Non-pigmented ciliary epithelial cell (primary cell): ENCODE measurements at places on chromosomes 16 and 17.

GRCh38 chr16:66524601-66525164 lies 25.2 kb downstream of the TK2 start:
- DNase-seq: no peak

DNA sequence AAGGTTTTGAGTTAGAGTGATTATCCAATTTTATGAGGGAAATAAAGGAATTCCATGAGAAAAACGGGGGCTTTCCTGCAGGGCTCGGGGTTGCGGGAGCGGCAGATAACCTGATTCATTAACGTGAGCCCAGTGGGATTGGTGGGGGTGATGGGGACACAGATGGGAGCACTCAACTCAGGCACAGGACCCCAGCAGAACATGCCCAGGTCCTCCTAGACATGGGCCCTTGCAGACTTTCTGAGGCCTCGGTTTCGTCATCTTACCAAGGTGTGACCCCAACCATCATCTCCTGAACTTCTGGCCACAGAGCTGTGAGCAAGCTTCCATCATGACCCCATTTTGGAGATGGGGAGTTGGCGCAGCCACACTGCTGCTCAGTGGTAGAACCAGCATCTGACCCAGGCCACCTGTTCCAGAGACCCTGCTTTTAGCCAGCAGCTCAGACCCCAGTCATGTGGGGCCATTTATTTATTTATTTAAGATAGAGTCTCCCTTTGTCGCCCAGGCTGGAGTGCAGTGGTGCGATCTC lies 22.3 kb downstream of the CARHSP1 start:
- DNase-seq: no peak

DNA sequence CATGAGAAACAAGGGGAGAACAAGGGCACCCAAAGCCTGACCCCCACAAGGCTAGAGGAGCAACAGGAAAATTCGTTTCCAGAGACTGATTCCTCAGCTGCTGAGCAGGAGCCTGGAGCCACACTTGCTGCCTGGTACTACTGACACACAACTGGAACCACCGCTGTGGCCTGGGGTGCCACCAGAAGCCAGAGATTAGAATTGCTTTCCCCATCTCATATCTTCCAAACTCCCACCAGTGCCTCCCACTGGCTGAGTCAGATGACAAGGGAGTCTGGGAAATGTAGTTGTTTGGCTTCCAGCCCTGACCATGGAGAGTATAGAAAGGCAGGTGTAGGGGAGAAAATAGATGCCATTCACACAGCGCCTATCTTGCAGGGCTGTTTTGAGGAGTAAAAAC lies 4.1 kb upstream of the TMEM11 start:
- DNase-seq: no peak

- DNase-seq: no peak
These were observed 165.9 kb upstream of the CHMP6 start for GRCh38 chr17:80825471-80826345.

GRCh38 chr17:14922411-14922810 lies 342.7 kb downstream of the PMP22 start:
- DNase-seq: no peak

DNA sequence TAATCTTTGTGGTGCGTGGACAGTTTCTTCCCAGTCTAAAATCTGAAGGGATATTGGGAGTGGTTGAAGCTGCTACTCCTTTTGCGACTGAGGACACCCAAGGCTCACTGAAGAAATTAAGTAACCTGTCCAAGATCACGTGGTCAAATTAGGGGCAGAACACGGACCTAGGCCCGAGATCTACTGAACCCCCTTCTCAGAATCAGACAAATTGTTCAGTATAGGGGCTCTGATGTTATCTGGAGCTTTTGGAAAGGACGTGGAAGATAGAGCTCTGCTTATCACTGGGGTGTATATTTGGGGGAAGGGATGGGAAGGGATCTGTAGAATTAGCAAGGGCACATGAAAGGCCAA lies 857 bp downstream of the TANGO6 start:
- DNase-seq: no peak

DNA sequence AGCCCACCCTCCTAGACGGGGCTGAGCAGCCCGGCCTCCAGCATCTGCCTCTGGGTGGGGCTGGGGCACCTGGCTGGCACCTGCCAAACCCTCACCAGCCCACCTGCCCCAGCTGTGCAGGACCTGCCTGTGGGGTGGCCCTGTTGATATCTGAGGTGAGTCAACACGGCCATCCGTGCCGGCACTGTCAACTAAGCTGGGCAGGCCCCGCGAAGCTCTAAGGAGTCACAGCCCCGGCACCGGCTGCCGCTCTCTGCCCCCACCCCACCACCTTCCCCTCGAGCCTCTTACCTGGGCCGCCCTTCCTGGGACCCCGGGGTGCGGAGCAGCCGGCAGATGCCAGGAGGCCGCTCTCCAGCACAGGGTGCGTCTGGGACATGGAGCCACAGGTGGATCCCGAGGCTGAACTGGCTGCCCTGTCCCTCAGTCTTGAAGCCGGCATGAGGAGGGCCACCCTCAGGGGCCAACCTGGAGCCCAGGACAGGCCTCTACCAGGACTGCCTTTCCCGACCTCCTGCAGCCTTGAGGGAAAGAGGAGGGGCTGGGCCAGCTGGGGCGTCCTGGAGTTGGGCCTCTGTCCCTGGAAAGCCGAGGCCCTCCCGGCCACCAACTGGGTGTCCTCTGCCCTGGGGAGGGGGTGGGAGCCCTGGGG lies 515 bp downstream of the CBFA2T3 start:
- DNase-seq: no peak

GRCh38 chr16:78535098-78535497 lies 435.6 kb downstream of the WWOX start:
- no peak for DNase-seq

GRCh38 chr16:68072038-68072695 lies 13.0 kb upstream of the NFATC3 start:
- DNase-seq: no peak

DNA sequence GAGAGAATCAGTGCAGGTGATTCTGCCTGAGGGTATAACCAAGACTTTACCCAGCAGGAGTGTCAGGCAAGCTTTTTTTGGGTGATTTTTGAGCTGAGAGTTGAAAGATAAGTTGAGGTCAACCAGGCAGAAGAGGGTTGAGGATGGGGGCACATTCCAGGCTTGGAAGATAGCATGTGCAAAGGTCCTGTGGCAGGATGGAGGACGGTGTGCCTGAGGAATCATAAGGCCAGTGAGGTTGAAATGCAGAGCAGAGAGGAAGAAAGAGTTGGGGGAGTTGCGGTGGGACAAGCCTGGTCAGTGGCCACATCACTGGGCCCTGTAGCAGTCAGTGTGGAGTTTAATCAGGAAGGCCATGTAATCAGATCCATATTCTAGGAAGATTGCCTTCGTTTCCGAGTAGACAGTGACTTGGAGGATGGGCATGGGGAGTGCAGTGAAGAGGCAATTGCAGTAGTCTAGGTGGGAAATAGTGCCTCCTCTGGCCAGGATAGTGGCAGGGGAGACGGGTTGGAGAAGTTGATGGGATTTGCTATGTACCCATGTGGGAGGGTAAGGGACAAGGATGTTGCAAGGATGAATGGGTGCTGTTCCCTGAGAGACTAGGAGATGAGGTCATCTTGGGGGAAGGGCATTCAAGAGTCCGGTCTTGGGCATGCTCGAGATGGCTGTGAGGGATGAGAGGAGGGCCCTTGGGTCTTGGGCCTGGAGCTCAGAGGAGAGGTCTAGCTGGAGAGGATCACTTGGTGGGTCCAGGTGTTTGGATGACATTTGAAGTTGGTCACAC lies 3.9 kb downstream of the PLEKHG4 start:
- DNase-seq: no peak

DNA sequence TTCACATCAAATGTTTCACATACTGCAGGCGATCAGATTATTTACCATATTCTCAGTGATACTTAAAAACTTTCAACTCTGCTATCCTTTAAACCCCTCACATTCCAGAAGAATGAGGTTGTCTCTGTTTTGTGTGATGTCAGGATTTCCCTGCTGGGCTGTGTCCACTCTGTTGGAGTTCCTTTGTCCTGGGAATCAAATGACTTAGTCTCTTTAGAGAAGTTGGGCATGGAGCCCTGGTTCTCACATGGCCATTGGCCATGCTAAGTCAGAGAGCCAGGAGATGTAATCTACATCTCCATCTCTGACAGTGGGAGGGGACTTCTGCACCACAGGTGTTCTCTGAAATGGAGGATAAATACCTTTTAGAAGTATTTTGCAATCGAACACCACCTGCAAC lies 205.1 kb upstream of the MAF start:
- peak; percentile 19 for DNase-seq

DNA sequence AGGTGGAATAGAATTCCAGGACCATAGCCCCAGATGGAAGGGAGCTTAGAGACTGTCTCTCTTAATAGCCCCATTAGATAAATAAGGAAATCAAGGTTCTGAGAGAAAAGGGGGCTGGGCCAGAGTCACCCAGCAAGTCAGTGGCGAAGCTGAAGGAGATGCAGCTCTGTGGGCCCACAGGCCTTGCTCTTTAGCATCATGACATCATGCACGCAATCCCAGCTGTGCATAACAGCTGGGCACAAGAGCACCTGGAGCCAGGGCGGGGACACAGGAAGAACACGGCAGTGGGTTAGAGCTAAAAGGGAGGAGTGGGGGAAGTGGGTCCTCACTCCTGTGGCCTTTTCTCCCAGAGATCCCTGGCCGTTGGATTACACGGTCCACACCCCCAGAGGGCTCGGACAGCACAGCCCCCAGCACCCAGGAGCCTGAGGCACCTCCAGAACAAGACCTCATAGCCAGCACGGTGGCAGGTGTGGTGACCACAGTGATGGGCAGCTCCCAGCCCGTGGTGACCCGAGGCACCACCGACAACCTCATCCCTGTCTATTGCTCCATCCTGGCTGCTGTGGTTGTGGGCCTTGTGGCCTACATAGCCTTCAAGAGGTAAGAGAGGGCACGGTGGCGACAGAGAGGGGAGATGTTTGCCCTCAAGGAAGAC lies 15.1 kb downstream of the NGFR start:
- no peak for DNase-seq

- DNase-seq: no peak
These were observed 23.7 kb downstream of the NAA60 start for GRCh38 chr16:3467182-3467581.

- no peak for DNase-seq
These were observed 125.3 kb upstream of the SMURF2 start for GRCh38 chr17:64787255-64787920.

GRCh38 chr17:49556223-49556943 lies 19.3 kb upstream of the NXPH3 start:
- DNase-seq: no peak

- no peak for DNase-seq
These were observed 55.4 kb downstream of the TMEM186 start for GRCh38 chr16:8742068-8742467.

- DNase-seq: no peak
These were observed 6.8 kb downstream of the KRT38 start for GRCh38 chr17:41434005-41434404.

GRCh38 chr16:56423584-56424403 lies 1.6 kb downstream of the AMFR start:
- no peak for DNase-seq

GRCh38 chr17:40219594-40220338 lies 662 bp downstream of the WIPF2 start:
- DNase-seq: no peak

DNA sequence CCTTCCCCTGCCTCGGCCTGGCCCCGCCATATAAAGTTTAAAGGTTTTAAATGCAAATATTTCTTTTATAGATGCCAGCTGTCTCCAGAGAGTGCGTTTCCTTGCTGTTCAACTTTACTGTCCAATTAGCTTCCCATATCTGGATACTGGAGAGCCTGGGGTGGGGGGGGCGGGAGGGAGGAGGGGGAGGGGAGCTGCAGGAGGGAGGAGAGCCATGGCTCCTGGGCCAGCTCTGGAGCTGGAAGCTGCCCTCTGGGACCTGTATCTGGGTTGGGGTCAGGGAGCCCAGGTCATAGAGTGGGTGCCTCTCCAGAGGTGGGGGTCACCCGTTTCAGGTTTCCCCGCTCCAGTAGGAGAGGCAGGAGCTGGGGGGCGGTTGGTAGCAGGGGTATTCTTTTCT lies 6.2 kb upstream of the GSE1 start:
- no peak for DNase-seq

DNA sequence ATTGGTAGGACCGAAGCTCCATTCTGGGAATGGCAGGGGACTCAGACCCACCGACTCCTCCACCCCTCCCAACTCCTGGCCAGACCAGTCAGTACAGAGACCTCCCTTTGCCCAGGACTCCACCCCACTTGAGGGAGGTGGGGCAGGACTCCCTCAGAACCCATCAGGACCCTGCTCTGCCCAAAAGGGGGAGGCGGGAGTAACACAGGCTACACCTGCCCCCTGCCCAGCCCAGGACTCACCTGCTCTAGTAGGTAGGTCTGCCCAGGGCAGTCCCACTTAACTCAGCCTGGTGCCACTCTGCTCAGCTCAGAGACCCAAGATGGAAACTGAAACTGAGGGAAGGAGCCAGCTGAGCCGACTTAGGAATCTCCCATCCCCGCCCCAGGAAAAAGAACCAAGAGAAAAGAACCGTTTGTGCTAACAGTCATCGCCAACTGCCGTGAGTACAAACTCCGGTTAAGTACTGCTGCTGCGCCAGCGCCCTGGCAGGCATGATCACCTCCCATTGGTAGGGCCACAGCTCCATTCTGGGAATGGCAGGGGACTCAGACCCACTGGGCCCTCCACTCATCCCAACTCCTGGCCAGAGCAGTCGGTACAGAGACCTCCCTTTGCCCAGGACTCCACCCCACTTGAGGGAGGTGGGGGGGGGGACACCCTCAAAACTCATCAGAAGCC lies 503 bp downstream of the DHX58 start:
- no peak for DNase-seq

GRCh38 chr16:66750279-66751052 lies 943 bp downstream of the DYNC1LI2 start:
- DNase-seq: no peak
